ENCODE measurements at places on chromosomes 12 and 14. TPM values are rescaled to one million over a fixed set of nuclear protein-coding genes. Genes with fewer than 3 reads are reported as not detected.

LBHD2 gene
- polyA plus RNA-seq, result not detected

LRRK2 gene
- polyA plus RNA-seq, result 6.6 TPM

STYK1 gene
- polyA plus RNA-seq, result 0.46 TPM

GRCh38 chr12:75655315-75655806, 144.0 kb upstream of the KRR1 start:
- DNase-seq, result no peak

DNA sequence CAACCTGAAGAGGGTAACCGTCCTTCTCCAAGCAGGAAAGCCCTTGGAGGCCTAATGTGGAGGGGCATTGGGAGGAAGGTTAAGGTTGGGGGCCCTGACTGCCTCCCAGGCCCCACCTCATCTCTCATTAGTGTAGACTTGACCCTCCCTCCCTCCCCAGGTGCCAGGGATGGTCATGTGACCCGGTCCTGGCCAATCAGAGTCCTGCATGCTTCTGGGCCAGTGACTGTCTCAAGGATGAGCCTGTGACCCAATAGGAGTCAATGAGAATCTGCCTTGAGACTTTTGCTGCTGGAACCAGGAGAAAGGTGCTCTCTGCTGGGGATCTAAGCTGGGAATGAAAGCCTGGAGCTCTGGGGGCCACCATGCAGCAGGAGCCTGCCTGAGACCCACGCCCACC, 70.8 kb downstream of the NCOR2 start:
- DNase-seq, result no peak

DNA sequence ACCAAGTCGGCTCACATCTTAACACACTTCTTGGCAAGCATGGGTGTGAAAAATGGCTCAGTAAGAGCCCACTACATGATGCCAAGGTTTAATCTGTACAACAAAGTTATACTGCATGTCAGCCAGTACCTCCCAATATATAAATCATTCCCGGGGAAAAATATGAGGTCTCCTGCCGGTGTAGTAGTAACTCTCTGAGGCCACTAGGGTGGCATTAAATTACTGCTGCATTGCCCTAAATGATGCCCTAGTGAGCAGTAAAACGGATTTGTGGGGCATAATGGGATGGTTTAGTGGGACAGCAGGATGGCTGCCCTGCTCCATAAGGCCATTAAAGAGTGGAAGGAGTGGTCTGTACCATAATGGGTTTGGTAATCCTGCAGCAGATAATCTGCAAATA, 267.7 kb downstream of the MED13L start:
- DNase-seq, result no peak

Data from left lung (tissue), 14 donors.